ENCODE measurements at places on chromosomes 6 and 20. TPM values are rescaled to one million over a fixed set of nuclear protein-coding genes. Genes with fewer than 3 reads are reported as not detected.

Gene TRIM10
- not detected for total RNA-seq

Gene MRPL2
- total RNA-seq: 13.4 TPM

Gene CDKN1A
- 567 TPM for total RNA-seq

Gene HTR1E
- total RNA-seq: not detected

Gene SLC4A11
- 1.2 TPM for total RNA-seq

Gene TMC2
- not detected for total RNA-seq
